ENCODE measurements at places on chromosomes 12 and 14.
A peak's percentile ranks its signal among the peaks of the same experiment; 100 is the strongest.

- peak; percentile 17 for DNase-seq
Observed at GRCh38 chr12:116222358-116222757, 55.1 kb downstream of the MED13L start.

GRCh38 chr12:68236421-68237059 is 10.9 kb upstream of the IL26 start:
- DNase-seq = no peak

DNA sequence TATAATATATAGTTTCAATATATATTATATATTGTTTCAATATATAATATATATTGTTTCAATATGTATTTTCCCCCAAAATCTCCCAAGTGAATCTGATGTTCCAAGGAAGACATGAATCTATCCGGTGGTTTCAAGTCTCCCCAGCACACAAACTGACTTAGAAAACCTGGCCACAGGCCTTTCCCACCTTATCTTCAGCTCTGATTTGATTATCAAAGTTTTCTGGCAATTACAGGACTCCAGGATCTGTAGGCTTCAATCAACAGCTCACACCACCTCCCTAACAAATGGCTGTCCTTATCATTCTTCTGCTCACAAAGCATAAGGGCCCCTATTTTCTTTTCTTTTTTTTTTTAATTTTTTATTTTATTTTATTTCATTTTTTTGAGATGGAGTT is 22.7 kb upstream of the SPTSSA start:
- no peak for DNase-seq

DNA sequence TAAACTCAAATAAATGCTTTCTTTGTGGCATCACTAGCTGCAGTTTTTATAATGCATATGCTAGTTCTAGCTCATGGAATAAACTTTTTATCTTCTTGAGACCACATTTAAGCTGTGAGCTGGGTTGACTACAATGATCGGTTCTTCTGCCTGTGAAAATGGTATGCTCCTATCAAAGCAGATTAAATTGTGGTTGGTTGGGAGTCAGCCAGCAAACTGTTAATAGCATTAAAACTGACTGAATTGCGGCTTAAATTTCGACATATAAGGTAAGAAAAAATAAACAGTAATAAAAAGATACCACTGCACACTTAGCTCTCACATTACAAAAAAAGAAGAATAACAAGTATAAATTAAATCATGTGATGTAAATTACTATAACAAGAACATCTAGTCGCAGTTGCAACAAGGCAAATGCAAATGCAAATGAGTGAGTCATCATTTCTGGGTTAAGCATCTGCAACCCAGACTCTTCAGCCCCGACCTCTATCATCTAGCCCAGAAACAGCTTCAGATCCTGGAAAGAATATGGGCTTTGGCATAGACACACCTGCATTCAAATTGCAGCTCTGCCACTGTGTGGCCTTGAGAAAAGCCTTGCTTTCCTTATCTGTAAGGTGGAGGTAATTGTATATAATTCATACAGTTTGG is 19.8 kb upstream of the DHRS7 start:
- DNase-seq = no peak

DNA sequence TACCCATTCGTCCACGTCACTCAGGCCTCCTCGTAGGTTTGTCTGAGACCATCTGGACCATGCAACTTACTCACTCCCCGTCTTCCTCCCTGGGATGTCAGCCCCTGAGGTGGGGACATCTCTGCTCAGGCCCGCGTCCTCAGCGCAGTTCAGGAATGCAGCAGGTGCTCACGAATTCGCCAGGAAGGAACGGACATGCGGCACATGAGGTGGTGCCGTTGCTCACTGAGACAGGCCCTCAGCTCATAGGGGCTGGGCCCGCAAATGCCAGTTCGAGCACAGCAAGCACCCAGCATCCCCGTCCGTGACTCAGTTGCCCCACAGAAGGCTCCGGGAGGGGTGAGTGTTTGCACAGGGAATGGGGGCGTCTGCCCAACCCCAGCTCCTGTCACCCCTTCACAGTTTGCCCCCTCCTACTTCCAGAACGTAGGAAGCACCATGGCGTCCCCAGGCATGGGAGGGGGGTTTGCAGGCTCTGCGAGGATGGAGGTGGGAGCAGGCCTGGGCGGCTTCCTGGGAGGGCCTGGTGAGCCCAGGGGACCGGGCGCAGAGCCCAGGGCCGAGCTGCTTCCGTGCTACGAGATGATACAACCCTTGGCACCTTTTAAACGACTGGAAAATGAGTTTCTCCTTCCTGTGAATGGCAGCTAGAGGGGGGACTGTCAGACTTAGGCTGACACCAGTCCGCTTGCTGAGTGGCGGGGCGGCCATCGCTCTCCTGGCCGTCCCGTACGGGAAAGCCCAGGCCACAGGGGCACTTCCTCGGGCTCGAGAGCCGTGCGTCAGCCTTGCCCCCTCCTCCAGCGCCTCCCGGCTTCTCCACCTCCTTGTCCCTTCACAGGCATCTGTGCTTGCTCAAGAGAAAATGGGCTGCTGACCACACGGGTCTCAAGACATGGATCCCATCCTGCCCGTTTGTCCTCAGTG is 6.9 kb downstream of the GALNT9 start:
- DNase-seq = no peak

GRCh38 chr14:68978172-68978911 is 760 bp downstream of the ACTN1 start:
- peak; percentile 15 for DNase-seq

DNA sequence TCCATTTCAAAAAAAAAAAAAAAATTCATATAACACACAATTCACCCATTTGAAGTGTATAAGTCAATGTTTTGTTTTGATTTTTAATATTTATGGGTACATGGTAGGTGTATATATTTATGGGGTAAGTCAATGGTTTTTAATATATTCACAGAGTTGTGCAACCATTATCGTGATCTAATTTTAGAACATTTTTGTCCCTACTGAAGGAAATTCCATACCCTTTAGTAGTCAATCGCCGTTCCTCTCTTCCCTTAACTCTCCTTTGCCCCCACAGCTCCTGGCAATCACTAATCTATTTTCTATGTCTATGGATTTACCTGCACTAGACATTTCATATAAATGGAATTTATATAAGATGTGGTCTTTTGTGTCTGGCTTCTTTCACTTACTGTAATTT is 92.8 kb downstream of the TRAFD1 start:
- DNase-seq = no peak

DNA sequence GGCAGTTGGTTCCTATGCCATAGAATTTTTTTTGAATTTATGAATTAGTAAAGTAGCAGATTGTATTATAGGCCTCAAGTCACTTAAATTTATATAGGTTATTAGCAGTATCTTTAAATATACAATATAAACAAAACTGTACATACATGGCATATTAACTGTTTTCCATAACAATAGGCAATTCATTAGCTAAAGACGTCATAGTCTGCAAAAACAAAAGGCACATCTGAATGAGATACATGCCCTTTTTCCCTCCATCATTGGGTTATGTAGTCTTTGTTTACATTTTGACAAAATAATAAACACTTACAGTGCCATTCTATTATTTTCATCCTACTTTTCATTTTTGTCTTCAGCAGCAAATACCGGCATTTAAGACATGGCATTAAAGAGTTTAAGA is 1.1 kb upstream of the VCPKMT start:
- DNase-seq = no peak

DNA sequence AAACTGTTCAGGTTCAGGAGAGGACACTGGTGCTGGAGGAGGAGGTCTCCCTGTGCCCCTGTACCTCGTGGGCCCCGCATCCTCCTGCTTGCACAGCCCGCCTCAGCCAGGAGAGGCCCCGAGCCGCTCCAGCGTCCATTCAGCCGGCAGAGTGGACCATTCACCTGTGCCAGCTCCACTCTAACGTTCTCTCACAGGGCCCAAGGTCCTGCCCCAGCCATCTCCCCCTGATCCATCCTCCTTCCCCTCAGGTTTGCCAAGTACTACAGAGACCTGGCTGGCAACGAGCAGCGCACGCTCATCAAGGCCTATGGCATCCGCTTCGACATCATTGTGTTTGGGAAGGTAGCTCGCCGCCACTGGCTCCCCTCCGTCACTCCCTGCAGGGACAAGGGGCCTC is 22.2 kb downstream of the P2RX4 start:
- no peak for DNase-seq

DNA sequence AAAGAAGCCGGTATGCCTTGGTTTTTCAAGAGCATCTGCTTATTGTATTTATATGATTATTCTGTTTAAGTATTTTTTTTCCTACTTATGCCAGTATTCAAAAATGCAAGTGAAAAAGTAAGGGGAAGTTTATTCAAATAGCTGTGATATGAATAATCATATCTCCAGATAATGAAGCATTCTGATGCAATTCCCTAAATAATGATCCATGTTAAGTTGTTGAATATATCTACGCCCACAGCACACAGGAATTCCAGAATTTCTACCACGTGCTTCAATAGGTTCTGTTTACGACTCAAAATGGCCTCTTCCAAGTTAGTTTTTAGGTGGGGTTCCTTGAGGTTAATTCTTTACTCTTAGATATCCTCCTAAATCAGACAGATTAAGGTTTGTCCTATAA is 208.3 kb downstream of the NAV3 start:
- DNase-seq = no peak

- DNase-seq = no peak
Observed at GRCh38 chr12:108678104-108678730, 44.5 kb upstream of the SELPLG start.

- no peak for DNase-seq
Observed at GRCh38 chr12:84136862-84137367, 775.7 kb downstream of the SLC6A15 start.

DNA sequence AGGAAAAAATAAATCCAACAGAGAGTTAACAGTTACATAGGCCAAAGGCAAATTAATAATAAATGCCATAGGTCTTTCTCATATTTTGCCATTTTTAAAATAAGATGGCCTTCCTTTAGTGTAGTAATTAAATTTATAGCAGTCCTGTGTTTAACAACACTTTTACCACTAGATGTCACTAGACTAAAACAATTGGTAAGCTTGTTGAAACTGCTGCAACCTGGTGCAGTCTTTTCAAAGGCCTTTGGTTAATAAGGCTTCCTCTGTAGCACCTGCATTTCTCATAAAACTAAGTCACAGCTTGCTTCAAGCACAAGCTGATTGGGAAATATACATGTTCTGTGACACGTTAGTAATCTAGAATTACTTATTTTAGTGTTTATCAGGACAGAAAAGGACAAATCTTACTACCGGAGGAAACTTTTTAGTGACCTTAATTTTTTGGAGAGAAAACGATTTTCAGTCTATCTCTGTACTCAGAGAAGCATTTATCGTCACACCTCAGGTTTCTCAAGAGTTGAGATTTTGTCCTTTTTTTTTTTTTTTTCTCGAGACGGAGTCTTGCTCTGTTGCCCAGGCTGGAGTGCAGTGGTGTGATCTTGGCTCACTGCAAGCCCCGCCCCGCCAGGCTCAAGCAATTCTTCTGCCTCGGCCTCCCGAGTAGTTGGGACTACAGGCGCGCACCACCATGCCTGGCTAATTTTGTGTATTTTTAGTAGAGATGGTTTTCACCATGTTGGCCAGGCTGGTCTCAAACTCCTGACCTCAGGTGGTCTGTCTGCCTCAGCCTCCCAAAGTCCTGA is 20.0 kb downstream of the BORCS5 start:
- DNase-seq = no peak

- no peak for DNase-seq
Observed at GRCh38 chr14:69249603-69250002, 10.4 kb upstream of the GALNT16 start.

DNA sequence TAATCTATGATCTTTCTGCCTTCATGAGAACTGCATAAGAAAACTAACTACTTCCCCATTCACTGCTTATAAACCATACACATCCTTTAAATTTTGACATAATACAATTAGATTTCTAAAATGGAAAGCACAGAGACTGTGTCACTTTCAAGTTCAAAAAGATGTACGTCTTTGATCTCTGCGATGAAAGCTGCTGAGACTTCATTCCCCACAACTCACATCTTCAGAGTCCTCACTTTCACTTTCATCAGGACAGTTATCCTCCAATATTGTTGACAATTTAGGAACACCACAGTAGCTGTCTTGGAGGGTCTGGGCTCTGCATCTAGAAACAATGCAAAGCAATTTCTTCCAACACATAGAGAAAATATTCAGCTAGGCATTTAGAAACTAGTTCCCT is 47.9 kb upstream of the KCNC2 start:
- no peak for DNase-seq

DNA sequence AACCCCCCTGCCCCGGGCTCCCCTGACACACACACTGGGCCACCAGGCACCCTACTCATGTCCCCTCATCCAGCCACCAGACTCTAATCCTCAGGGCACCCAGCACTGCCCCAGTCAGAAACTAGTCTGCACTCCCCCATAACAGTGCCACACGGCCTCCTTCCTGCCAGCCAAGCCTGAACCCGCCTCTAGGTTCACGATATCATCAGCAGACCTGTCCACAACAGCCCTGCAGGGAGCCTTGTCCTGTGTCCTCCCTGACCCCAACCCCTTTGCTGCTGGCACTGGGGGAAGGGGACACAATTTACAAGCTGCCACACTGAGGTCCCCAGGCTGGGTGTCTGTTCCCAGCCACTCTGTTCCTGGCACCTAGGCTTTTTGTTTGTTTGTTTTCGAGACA is 33.6 kb downstream of the LTBP2 start:
- DNase-seq = no peak

DNA sequence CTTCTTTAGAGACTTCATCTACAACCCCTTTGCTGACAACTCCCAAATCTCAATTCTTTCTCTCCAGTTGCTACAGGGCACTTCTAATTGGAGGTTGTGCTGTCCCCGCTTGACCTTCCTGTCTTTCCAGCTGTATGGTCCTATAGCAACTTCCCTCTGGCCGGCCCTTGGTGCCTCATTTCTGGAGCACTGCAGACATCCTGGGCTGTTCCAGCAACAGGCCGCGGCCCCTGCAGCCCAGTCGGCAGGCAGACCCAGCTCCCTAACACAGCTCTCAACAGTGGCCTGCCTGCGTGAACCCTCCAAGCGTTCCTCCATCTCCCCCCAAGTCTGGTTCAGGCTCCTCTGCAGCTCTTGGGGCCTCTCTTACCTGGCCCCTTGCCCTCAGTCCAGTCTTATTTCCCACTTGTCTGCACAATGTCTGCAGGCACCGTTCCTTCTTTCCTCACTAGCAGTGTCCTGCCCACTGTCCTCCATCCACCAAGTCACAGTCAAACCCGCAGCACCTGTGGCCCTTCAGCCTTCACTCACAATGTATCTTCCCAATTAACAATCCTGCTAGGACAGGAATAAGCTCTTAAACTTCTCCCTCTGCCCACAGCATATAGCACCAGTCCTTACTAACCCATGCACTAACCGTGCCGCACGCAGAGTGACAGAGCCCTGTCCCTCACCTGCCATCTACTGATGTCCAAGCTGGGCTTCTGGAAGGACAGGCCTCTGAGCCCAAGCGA is 1.6 kb upstream of the EML1 start:
- DNase-seq = no peak

DNA sequence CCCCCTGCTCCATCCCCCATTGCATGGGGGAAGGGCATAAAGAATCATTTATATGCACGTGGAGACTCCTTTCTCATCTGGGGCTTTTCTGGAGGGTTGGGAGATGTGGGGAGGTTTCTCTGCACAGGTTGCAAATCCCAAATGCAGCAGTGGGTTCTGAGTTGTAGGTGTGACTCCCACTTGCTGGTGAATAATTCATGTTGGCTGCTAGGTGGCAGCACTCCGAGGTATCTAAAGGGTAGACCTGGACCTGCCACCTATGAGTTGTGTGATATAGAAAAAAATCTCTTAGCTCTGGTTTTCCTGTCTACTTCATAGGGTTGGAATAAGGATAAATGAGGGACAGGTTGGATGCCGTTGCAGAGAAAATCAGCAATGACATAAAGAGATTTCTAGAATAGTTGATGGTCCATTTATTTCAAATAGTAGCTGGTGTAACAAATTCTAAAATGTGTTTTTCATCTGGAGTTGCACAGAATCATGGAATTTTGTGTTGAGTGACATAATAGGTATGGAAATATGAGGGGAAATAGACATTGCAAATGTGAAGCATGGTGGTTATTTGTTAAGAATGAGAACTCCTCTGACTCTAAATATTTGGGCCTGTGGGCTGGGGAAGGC is 4.6 kb downstream of the MARCHF9 start:
- DNase-seq = no peak

Data from activated naive CD8-positive, alpha-beta T cell treated with anti-CD3 and anti-CD28 coated beads, Interleukin-2, amount 50 U/mL, for 16 hours (primary cell).